Epithelial cell of proximal tubule (primary cell): ENCODE measurements at places on chromosomes 2 and 18.

GRCh38 chr2:75340560-75340959 is 141.2 kb upstream of the TACR1 start:
- DNase-seq = no peak

- no peak for DNase-seq
These were observed 73.2 kb downstream of the ZNF532 start for GRCh38 chr18:58937887-58938267.

DNA sequence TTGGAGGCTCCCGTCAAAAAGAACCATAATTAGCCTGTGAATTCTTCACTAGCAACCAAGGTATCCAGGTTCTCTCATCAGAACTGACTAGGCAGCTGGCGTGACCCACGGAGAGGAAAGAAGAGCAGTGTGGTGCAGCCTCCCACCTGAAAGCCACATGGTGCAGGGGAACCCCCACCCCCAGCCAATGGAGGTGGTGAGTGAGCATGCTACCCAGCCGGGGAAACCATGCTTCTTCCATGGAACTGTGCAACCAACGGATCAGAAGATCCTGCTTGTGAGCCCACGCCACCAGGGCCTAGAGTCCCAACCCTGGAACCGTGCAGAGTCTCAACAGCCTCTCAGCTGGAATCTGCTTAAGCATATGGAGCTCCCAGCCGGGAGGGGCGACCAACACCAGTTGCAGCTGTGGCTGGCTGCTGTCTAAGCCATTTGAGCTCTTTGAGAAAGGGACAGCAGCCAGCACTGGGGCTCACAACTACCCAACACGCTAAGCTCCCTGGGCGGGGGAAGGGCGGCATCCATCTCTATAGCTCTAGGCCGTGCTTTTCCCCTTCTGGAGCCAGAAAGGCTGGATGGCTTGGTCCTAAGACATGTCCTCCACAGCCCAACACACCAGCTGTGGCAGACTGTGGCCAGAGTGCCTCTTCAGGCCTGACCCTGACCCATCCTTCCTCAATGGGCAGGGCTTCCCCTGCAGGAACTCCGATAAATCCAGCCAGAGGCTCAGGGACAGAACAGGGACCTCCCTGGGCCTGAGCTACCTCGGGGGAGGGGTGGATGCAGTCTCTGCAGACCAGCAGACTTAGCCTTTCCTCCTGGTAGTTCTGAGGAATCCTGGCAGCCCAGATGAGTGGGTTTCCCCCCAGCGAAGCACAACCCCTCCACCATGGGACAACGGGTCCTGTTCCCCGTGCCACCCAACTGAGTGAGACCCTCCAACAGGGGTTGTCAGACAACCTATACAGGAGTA is 151.4 kb upstream of the NXPH2 start:
- no peak for DNase-seq

GRCh38 chr2:204108330-204108751 is 171.8 kb downstream of the ICOS start:
- no peak for DNase-seq
